ENCODE measurements at places on chromosomes 16 and 17. TPM values are rescaled to one million over a fixed set of nuclear protein-coding genes. Genes with fewer than 3 reads are reported as not detected.

SDR42E2 gene
- total RNA-seq: 0.26 TPM

DNA sequence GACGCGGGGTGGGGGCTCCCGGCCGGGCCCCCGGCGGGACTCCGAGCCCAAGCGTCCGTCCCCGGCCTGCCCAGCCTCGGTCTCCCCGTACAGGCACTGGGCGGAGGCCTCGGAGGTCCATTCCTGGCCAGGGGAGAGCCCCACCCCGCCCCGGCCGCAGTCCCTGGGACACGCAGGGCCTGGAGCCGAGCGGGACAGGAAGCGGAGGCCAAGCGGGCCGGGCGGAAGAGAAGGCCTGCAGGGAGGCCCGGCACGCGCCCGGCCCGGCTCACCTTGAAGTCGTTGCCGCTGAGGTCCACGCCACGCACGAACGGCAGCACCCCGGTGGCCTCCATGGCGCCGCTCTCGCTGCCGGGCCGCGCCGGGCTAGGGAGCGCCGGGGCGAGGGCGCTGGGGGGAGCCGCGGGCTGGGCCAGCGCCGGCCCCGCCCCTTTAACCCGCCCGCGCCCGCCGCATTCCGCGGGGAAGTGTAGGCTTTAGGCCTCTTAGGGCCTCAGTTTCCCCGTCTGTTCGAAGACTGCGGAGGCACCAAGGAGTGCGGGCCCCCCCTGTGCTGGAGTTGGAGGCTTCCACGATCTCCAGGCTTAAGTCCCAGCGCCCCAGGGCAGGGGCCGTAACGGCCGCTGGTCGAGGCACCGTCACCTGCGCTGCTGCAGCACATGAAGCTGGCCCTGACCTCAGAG lies at the start of gene FLII:
Gene FLII (minus strand): TSS at position 383 of the 683 bp plus-strand sequence. CDS start 48 bp downstream, at position 335.
- DNase-seq: peak; percentile 28

GRCh38 chr16:70396246-70396904 lies 42.5 kb downstream of the ST3GAL2 start:
- DNase-seq: no peak

GRCh38 chr17:38751144-38751807 lies 1.3 kb upstream of the PSMB3 start:
- no peak for DNase-seq

HCRT gene
- total RNA-seq: not detected

- DNase-seq: no peak
These were observed 333.0 kb downstream of the WWOX start for GRCh38 chr16:78432451-78432850.

ITGAL gene
- 16.7 TPM for total RNA-seq

PLD6 gene
- 6.4 TPM for total RNA-seq

ACSM2A gene
- 0.26 TPM for total RNA-seq

GRCh38 chr17:71934520-71934919 lies 186.3 kb upstream of the SOX9 start:
- no peak for DNase-seq

DNA sequence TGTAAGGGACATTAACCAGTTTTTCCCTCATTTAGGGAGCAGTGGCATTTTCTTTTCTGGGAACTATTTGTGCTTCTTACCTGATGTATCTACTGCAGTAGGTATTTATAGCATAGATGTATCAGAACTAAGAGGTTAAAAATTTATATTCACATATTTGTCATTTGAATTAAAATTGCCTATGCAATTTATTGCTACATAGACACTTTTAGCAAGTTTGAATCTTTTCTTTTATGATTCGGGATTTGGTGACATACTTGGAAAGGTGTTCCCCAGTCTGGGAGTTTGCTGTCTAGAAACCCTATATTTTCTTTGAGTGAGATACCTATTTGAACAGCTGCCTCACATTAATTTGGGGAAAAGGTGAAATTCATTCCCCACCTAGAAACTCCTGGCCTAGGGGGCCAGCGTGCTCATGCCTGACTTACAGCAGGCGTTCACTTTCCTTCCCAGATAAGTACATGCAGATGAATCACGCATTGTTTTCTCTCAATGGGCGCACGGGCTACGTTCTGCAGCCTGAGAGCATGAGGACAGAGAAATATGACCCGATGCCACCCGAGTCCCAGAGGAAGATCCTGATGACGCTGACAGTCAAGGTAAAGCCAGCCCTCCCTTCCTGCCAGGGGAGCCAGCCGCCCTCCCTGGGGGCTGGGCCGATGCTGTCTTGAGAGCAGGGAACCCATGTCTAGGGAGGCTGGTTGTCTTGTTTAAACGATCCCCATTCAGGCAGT lies 73.8 kb downstream of the SDR42E1 start:
- no peak for DNase-seq

GRCh38 chr17:50265690-50266315 lies 8.5 kb upstream of the TMEM92 start:
- DNase-seq: no peak
